Mesothelial cell of epicardium (in vitro differentiated cells): ENCODE measurements at places on chromosomes 1 and 21. TPM values are rescaled to one million over a fixed set of nuclear protein-coding genes. Genes with fewer than 3 reads are reported as not detected.

The OR2T11 gene
- not detected in 3 replicates for total RNA-seq

The OVAAL gene
- total RNA-seq: not detected in 3 replicates

The IL10 gene
- not detected in 3 replicates for total RNA-seq

The PCBP3 gene
- total RNA-seq: 5.0 to 5.4 TPM (median 5.1 TPM) in 3 replicates

The NGF gene
- total RNA-seq: 4.2 to 4.6 TPM (median 4.5 TPM) in 3 replicates

The ADAM30 gene
- total RNA-seq: 0.07 TPM in 1 of 3 replicates, not detected in the others

The SPRR1B gene
- not detected in 3 replicates for total RNA-seq

The CLCA2 gene
- total RNA-seq: 0.11 to 0.32 TPM in 2 of 3 replicates, not detected in the other

The OR2L8 gene
- total RNA-seq: not detected in 3 replicates

The GABPB2 gene
- 10.5 to 11.9 TPM (median 11.6 TPM) in 3 replicates for total RNA-seq

The LMX1A gene
- total RNA-seq: 0.18 TPM in 1 of 3 replicates, not detected in the others

The CRYAA gene
- total RNA-seq: not detected in 3 replicates

The GJA5 gene
- 0.61 to 1.3 TPM (median 0.62 TPM) in 3 replicates for total RNA-seq

The HAX1 gene
- 34.7 to 38.3 TPM (median 36.8 TPM) in 3 replicates for total RNA-seq

The RASSF5 gene
- total RNA-seq: 6.5 to 7.0 TPM (median 6.8 TPM) in 3 replicates

The AVPR1B gene
- total RNA-seq: not detected in 3 replicates

The TLCD4 gene
- total RNA-seq: 5.1 to 6.2 TPM (median 5.6 TPM) in 3 replicates

The CRP gene
- not detected in 3 replicates for total RNA-seq

The FMN2 gene
- total RNA-seq: 0.23 to 0.54 TPM (median 0.33 TPM) in 3 replicates

The ADGRL4 gene
- 0.07 TPM in 1 of 3 replicates, not detected in the others for total RNA-seq

The PDZK1 gene
- total RNA-seq: 0.34 to 0.64 TPM (median 0.51 TPM) in 3 replicates

The THEMIS2 gene
- 0.63 to 0.97 TPM (median 0.86 TPM) in 3 replicates for total RNA-seq

The FCRL2 gene
- not detected in 3 replicates for total RNA-seq

The CHIA gene
- total RNA-seq: not detected in 3 replicates

The VCAM1 gene
- 30.8 to 35.6 TPM (median 33.6 TPM) in 3 replicates for total RNA-seq

The INAVA gene
- 34.6 to 36.6 TPM (median 35.7 TPM) in 3 replicates for total RNA-seq

The GRIK1 gene
- 4.3 to 5.9 TPM (median 5.4 TPM) in 3 replicates for total RNA-seq

The CCDC185 gene
- total RNA-seq: not detected in 3 replicates

The UTP11 gene
- total RNA-seq: 32.3 to 37.2 TPM (median 36.5 TPM) in 3 replicates

The UROD gene
- 84.0 to 88.3 TPM (median 85.6 TPM) in 3 replicates for total RNA-seq

The ANKRD45 gene
- 0.38 to 0.60 TPM (median 0.49 TPM) in 3 replicates for total RNA-seq

The OLFM3 gene
- 7.5 to 7.9 TPM (median 7.7 TPM) in 3 replicates for total RNA-seq
